ENCODE measurements at places on chromosomes 13 and 19.

GRCh38 chr13:59112221-59112718, 1051.5 kb downstream of the DIAPH3 start:
- no peak for DNase-seq

- DNase-seq = no peak
These were observed 58.7 kb downstream of the TEX26 start for GRCh38 chr13:30991184-30991583.

DNA sequence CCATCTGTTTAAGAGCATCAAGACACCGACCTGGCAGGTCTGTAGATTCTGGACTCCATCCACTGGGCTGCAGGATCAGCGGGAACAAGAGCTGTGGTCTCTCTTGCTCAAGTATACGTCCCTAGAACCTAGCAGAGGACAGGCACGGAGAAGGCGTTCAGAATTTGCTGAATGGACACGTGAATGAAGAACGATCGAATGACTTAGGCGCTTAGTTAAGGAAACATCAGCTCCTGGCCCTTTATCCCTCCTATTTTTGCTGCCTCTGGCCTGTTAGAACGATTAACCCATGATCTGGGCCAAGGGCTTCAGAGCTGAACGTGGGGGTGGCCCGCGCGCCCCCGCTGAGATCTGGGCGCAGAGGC, 953 bp downstream of the DZIP1 start:
- DNase-seq = no peak

DNA sequence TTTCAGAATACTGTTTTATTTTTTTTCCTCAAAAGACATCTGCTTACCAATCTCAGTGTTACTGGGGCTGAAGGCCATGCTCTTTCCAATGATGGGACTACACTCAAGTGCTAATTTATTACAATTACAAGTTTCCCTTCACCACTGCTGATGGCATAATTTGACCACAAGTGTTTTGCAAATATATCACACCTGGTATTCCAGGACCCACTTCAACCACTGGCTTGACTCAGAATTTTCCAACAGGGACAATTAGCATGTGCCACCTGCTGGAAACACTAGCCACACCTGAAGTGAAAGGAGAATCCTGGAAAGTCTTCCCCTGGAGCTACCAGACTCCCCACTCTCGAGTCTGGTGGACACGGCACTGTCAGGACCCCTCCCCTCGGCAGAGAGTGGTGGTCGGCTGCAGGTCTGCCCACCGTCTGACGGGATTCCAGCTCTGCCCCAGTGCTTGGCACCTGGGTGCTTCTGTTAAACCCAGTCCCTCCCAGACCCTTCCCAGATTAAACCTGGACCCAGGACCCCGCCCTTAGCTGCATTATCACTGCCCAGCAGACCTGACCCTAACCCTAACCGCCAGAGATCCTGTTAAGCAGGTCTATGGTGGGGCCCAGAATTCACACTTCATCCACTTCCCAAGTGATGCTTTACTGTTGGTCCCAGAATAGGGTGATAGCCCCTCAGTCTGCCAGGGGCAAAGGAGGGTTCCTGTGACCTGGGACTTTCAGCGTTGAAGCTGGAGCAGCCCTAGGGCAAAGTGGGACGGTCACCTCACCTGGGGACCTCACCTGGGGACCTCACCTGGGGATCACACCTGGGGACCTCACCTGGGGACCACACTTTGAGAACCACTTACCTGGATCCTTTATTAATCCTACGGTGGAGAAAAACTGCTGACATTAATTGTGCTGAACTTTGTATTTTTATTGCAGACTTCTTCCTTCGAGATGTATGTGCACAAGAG, 17.6 kb upstream of the RASA3 start:
- no peak for DNase-seq

DNA sequence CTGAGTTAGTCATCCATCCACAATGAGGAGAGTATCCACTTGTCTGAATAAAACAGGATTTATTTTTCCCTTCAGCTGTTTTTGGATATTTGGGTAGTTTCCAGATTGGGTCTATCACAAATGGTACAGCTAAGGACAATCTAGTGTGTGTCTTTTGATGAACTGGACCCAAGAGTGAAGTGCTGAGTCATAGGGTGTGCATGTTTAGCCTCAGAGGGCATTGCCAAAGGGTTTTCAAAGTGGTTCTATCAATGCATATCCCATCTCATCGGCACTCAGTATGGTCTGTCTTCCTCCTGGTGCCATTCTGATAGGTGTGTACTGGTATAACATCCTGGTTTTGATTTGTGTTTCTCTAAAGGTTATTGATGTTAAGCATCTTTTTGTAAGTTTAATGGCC, 62.3 kb downstream of the GSX1 start:
- DNase-seq = no peak

DNA sequence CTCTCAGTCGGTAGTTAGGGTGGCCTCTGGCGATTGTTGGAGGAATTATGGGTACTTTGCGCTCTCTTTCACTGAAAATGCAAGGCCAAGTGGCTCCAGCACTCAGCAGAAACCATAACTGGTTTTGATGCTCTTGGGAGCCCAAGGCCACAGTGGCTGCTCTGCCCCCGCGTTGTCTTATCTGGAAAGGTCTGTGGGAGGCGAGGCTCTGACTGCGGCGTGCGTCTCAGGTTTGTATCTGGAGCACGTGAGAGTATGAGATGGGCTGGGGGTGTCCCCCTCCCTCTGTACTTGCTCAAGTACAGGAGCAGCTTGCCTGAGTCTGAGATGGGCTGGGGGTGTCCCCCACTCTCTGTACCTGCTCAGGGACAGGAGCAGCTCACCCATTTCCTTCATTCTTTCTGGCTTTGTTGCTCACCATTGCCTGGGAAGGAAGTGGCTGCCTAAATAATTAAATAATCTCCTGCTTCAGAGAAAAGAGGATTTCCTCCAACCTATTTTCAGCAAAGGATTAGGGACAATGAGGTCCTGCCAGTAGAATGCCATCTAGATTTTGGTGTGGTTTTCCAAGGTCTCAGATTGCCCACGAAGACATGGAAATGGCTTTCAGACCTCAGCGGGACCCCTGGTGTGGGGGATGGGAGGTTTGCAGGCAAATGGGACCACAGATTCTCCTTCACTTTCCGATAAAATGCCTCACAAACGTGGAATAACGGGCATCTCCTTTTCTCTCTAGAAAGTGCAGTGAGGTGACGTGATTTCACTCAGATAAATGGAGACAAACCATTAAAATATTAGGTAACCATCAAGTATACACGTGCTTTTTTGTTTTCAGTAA, 14.7 kb downstream of the ATP11A start:
- DNase-seq = no peak

- DNase-seq = no peak
These were observed 182.1 kb upstream of the TSHZ3 start for GRCh38 chr19:31531326-31531725.

GRCh38 chr13:42401376-42401775, 129.4 kb downstream of the AKAP11 start:
- no peak for DNase-seq
